ENCODE measurements at places on chromosomes 5 and 9.

GRCh38 chr5:16902846-16903245 is 33.2 kb downstream of the MYO10 start:
- no peak for DNase-seq

DNA sequence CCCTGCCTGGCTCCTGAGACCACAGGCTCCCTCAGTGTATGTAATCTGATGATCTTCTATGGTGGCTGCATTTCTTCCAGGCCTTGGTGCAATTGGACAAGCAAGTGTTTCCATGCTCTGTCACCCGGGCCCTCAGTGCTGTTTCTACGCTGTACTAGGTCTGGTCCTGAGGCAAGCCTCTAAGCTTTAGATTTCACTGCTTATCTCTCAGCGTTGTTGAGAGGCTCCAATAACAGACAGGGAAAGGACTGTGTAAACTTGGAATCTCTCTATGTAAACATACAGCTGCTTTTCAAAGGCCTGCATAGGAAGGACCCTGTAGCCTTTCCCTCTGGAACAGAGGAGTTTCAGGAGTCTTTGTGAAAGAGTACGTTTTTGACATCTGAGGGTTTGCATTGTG is 38.6 kb upstream of the NFIB start:
- DNase-seq = no peak

DNA sequence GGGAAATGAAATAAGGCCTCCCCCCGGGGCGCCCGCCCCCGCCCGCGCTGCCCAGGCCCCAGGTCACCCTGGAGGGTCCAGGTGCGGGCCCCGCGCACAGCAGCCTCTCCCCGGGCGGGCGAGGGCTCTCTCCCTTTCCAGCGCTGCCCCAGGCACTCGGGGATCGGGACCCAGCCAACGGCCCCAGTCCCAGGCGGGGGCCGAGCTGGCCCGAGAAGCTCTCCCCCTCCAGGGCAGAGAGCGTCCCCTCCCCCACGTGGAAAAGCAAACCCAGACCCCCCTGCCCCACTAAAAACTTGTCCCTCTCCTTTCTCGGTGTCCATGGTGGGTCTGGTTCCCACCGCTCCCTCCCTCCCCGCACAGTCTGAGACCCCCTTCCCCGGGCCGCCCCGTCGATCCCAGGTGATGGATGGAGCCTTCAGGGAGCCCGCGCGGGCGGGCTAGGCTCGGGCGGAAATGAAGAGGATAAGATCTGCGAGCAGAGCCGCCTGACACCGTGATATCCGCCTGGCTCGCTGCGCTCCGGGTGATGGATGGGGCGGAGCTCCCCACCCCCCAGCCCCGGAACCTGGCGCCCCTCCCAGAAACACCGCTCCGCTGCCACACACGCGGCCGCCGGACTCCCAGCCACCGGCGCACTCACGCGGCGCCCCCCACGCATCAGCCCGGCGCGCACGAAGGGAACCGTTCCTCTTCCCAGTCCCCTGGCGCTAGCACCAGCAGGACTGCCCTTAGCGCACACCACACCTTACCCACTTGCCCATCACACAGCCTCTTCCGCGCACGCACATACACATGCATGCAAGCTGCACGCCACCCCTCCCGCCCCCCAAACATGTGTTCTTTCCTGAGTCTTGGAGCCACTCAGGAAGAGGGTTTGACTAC is 81.7 kb upstream of the ZBTB43 start:
- DNase-seq = no peak

DNA sequence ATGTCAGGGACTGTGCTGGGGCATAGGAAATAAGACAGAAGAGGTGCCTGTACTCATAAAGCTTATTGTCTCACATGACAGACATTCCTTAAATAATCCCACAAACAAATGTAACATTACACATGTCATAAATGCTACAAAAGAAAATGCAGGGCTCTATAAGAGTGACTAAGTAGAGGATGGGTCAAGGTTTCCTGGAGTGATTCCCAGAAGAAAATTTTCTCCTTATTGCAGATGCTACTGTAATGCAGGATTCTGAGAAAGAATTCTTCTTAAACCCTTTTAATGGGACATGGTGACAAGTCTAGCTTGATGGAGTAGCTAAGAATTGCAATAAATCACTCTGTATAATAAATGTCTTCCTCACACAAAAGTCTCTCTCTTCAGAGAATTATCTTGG is 55.7 kb downstream of the SH3TC2 start:
- DNase-seq = no peak

DNA sequence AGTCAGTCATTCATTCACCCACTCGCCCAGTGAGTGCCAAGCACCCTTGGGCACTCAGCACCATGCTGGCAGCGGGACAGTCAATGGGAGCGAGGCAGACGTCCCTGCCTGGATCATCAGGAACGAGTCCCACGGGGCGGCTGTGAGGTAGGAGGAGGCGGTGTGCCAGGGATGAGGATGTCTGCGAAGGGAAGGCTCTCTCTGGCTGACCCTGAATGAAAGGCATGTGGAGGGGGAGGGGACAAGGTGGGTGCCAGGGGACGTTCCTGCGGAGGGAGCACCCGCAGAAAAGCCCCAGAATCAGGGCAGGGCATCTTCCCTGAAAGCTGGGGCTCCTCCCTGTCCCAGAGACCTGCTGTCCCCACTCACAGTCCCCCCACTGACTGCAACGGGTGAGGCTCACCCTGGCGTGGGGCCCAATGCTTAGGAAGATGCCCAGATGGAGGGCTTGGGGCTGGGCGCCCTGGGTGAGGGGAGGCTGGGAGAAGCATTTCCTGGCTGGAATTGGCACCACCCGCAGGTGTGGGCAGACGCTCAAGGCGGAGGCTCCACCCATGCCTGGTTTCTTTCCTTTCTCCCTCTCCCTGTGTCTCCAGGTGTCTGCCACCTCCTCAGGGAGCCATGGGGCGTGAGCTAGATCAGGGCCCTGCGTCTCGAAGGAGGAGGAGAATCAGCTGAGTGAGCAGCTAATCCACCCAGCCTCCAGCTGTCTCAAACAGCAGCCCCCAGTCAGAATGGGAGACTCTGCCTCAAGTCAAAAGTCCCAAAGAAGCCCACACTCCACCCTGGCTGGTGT is 179.0 kb upstream of the PPP1R26 start:
- no peak for DNase-seq

- DNase-seq = no peak
Measured at GRCh38 chr5:66558560-66558959, 37.6 kb upstream of the MAST4 start.
